DMS153 (cell line): ENCODE measurements at places on chromosomes 4 and X.

- no peak for DNase-seq
Measured at GRCh38 chr4:185859111-185859510, 47.1 kb upstream of the SORBS2 start.

GRCh38 chrX:134780908-134781307, 122.6 kb upstream of the PLAC1 start:
- DNase-seq: no peak

GRCh38 chr4:99826016-99826415, 9.4 kb downstream of the DAPP1 start:
- no peak for DNase-seq

- DNase-seq: no peak
Measured at GRCh38 chr4:180116840-180117239, 2126.4 kb upstream of the TENM3 start.
